GM12892 (cell line): ENCODE measurements at places on chromosomes 5 and 9.

GRCh38 chr9:115210699-115211098, 92.7 kb upstream of the TNC start:
- no peak for DNase-seq

- DNase-seq = no peak
Measured at GRCh38 chr9:31847963-31848362, 536.5 kb upstream of the ACO1 start.

GRCh38 chr5:94181895-94182294, 436.5 kb downstream of the KIAA0825 start:
- DNase-seq = no peak

DNA sequence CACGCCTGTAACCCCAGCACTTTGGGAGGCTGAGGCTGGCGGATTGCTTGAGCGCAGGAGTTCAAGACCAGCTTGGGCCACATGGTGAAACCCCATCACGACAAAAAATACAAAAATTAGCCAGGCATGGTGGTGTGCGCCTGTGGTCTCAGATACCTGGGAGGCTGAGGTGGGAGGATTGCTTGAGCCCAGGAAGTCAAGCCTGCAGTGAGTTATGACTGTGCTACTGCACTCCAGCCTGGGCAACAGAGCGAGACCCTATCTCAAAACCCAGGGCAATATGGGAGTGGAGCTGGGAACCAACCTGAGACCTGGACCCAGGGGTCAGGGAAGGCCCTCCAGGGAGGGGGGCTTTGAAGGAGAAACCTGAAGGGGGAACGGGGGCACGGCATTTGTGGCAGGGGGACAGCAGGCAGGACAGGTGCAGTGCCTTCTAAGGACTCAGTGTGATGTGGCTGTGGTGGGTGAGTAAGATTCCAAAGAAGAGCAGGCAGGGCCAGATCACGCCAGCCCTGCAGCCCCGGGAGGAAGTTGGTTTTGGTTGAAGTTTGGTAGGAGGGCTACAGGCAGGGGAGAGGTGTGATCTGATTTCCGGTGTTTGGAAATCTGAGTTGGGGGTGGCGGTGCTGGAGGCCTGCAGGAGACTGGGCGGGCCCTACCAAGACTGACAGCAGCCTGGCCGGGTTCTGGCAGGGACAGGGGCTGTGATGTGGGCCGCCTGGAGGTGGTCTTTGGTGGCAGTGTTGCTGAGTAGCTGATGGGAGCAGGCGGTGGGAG, 46.2 kb downstream of the NTNG2 start:
- DNase-seq = no peak

- no peak for DNase-seq
Measured at GRCh38 chr9:6414247-6414641, 1.2 kb downstream of the UHRF2 start.

- no peak for DNase-seq
Measured at GRCh38 chr5:106392766-106393165, 1278.0 kb downstream of the EFNA5 start.

DNA sequence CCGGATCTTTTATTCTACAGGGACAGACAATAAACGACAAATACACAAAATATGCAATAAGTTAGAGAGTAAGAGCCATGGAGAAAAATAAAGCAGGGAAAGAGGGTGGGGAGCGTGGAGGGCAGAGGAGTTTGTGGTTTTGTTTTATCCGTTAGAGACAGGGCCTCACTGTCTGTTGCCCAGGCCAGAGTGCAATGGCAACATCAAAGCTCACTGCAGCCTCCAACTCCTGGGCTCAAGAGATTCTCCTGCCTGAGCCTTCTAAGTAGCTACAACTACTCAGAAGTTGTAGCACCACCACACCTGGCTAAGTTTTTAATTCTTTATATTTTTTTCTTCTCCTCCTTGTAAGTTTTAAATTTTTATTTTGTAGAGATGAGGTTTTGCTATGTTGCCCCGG, 54.5 kb upstream of the CTNNA1 start:
- DNase-seq = no peak

DNA sequence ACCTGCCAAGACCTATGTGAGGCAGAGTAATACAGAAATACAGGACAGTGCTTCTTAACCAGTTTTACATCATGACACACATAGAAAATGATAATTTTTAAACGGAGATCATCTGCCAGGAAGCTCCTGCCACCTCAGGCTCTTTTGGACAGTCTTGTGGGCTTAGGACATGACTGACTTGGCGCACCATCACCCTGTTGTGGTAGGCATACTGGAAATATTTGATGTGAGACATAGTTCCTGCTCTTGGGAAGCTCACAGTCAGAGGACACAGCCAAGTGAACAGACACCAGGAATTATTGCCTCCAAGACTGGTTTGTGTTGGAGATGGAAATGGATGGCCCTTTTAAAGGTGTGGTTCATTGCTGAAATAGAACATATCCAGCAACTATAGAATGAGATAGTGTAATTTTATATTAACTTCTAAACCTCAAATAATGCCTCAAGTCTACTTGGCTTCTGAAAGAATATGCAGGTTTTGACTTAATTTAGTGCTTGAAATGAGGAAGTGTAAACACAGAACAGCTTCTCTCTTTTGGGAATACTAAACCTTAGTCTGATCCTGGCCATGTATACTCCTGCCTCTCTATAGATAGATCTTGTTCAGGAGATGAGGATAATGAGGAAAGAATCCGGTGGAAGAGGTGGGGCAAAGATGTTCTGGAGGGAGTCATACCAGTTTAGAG, 19.7 kb downstream of the CPEB4 start:
- DNase-seq = no peak

DNA sequence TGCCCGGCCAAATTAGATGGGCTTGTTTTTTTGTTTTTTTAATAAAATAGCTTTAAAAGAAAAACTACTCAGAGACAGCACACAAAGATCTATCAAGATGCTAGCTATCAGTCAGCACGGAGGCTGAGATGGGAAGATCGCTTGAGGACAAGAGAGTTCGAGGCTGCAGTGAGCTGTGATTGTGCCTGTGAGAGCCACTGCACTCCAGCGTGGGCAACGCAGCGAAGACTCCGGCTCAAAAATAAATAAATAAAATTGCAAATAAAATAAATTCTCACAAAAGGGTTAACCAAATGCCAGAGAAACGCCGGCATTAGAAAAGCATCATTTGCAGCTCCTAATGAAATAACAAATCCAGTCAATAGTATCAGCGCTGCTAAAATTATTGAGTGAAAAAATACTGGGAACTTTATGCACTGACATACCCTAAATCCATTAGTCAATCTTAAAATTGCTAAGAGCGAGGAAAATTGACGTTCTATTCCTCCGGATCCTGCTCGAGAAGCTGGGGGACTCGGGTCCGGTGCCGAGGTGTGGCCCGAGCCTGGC, 681 bp downstream of the CPLANE1 start:
- DNase-seq = no peak

DNA sequence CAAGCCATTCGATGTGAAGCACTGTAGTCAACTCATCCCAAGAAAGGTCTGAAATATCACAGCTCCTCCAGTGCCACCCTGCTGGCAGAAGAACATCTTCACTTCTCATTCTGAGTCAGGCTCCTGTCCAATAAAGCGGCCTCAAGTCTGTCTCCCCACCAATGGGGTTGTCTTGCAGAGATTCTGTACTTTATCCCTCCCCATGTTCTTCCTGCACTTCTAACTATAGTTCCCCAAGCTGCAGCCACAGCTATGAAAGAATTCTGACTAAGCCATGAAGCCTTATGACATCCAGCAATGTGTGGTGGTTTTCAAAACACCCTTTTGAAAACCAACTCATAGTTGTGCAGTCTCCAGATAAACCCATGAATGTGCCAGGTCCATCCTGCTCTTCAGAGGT, 6.8 kb downstream of the MACROH2A1 start:
- no peak for DNase-seq

DNA sequence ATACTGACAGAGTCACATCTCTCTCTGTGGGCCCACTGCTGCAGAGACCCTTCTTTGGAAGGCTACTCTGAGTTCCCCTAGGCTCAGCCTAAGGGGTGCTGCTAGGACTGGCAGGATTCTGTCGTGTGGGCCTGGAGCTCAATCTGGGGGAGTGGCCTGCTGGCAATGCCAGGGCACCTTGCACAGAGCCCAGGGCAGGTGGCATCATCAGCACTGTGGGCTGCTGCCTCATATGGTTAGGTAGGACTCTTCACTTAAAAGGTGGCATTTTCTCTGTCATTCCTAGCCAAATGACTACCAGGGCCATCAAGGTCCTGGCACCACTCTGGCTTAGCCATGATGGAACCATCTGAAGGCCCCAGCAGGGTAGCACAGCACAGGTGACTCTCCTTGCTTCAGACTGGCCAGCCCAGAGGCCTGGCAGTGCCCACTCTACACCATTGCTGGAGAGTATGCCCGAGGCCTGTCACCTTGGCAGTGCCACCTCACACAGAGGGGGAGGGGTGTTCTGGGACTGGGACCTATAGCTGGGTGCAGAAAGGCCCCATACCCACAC, 21.9 kb downstream of the PITX1 start:
- peak; percentile 2 for DNase-seq

DNA sequence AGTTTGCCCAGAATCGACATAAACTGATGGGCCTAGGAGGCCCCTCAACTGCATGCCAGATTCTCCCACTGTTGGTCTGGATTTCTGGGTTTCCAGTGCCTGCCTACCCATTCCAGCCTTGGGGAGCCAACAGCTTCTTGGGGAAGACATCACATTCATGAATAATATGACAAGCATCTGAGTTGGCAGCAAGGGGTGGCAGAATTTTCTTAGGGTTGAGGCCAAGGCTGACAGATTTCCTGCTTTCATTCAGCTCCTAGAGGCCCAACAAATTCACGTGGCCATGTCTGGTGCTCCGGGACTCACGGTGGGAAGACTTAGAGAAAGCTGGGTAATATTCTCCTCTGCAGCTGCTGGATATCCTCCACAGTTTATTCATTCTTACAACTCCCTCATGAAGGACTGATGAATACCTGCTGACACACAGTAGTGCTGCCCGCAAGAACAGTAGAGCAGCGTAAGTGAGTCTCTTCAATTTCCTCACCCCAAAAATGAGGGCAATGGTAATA, 305.0 kb upstream of the TNC start:
- no peak for DNase-seq

DNA sequence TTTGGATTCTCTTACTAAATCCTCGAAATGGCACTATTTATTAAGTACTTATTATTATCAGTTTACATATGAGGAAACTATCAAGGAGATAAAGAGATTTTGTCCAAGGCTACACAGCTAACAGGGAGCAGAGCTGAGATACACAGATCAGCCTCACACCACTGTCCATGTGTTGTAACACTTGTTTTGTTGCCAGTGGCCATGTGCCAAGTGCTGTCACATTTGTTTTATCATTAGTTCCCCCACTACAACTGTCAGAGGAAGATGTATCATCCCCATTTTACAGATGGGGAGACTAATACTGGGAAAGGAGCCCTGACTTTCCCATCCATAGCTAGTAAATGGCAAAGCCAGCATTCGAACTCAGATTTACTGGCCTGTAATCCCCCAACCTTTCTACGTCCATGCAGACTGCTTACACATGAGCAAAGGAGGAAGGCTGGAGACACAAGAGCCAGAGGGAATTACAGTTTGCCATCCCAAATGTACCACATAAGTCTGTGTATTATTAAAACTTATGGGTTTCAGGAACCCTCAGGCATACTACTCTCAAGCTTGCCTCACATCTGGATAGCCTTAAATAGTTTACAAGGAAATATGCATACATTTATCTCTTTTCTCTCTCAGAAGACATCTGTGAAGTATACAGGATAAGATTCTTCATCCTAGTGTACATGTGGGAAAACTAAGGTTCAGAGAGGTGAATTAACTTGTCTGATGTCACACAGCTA, 25.1 kb downstream of the PAPPA start:
- no peak for DNase-seq

DNA sequence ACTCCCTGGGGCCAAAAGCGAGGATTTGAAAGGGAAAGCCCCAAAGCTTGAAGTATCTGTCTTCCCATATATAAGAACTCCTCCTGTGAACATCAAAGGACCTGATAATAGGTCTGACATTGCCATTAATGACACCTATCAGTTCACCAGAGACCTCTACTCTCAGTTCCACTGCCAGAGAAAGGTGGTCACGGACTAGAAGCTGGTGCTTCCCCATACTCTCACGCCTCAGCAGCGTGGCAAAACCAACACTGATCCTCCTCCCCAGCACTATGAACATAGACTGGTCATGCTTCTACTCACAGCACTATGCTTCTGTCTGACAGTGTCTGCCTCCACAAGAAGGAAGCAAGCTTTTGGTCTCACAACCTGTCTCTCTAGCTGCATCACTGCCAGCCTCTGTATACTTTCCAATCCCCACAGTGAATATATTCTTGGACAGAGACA, 37.9 kb downstream of the NRG2 start:
- DNase-seq = no peak

GRCh38 chr5:148147415-148147814, 20.9 kb upstream of the SPINK14 start:
- DNase-seq = no peak

DNA sequence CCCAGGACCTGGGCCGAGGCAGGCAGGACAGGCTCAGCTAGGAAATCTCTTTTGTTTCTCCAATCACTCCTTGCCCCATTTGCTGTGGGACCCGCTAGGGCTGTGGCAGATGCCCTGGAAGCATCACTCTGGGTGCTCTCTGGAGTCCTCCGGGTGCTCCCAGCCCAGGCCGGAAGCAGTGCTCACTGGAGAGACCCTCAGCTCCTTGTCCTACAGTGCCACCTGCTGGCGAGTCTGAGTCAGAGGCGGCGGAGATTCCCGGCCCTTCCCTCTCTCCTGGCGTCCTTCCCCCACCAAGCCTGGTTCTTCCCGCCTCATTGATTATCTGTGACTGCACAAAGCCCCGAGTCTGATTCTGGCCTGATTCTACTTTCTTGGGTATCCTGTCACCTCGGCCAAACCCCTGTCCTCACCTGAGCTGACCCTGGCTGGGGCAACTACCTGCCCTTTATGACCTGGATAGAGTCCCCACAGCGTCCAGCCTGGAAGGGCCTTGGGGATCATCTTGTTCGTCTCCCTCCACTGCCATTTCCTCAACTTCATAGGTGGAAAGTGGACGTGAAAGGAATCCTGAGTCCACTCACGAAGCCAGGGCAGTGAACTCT, 7.3 kb upstream of the BARHL1 start:
- peak; percentile 67 for DNase-seq

DNA sequence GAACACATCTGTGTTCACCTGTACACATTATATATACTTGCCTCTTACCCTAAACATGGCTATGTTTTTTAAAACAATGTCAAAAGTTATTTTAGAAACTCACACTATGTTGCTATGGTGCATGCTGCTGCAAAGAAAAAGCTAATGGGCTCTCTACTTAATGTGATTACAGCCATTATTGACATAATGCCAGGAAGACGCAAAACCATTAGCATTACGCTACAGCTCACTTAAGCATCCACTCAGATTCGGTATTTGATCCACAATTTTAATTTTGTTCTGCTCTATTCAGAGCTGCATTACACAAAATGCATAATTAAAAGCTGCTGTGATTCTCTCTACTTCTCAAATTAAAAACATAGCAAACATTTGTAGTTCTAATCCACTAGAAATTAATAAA, 395.2 kb downstream of the BNC2 start:
- no peak for DNase-seq

- peak; percentile 86 for DNase-seq
Measured at GRCh38 chr9:136671646-136672430, 9.1 kb downstream of the EGFL7 start.

GRCh38 chr5:174118823-174119467, 73.4 kb downstream of the NSG2 start:
- DNase-seq = no peak
